Activated CD4-positive, alpha-beta T cell treated with anti-CD3 and anti-CD28 coated beads for 4 hours (primary cell): ENCODE measurements at places on chromosomes 12 and 14.

DNA sequence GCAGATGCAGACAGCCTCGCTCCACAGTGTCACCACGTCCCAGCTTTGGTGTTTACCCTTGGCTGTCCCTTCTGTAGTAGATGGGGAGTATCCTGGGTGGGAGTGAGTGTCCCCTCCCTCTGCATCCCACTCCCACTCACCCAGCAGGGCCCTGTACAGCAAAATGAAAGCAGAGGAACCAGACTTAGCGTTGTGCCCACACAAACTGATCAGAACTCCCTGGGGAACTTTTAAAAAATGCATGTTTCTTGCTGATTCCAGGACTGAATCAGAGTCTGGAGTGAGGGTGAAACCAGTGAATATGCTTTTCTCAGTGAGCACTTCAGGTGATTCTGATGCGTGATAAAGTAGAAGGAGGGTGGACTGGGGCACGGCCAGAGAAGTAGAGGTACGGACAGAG is 2.9 kb downstream of the ACVRL1 start:
- DNase-seq = no peak

- no peak for DNase-seq
These were observed 299.8 kb downstream of the KCNH5 start for GRCh38 chr14:62745496-62745895.

- DNase-seq = no peak
These were observed 8.0 kb upstream of the SERPINA12 start for GRCh38 chr14:94517248-94517640.

DNA sequence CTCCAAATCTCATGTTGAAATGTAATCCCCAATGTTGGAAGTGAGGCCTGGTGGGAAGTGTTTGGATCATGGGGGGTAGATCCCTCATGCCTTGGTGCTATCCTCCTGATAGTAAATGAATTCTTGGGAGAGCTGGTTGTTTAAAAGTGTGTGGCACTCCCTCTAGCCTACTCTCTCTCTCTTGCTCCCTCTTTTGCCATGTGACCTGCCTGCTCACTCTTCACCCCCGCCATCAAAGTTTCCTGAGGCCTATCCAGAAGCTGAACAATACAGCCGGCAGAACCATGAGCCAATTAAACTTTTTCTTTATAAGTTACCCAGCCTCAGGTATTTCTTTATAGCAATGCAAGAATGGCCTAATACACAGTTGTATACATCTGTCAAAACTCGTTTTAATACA is 62.5 kb downstream of the BCL2L14 start:
- DNase-seq = no peak

- no peak for DNase-seq
These were observed 158.2 kb downstream of the SPTSSA start for GRCh38 chr14:34303811-34304210.

- DNase-seq = no peak
These were observed 56.1 kb upstream of the PCED1B start for GRCh38 chr12:47023311-47023710.

DNA sequence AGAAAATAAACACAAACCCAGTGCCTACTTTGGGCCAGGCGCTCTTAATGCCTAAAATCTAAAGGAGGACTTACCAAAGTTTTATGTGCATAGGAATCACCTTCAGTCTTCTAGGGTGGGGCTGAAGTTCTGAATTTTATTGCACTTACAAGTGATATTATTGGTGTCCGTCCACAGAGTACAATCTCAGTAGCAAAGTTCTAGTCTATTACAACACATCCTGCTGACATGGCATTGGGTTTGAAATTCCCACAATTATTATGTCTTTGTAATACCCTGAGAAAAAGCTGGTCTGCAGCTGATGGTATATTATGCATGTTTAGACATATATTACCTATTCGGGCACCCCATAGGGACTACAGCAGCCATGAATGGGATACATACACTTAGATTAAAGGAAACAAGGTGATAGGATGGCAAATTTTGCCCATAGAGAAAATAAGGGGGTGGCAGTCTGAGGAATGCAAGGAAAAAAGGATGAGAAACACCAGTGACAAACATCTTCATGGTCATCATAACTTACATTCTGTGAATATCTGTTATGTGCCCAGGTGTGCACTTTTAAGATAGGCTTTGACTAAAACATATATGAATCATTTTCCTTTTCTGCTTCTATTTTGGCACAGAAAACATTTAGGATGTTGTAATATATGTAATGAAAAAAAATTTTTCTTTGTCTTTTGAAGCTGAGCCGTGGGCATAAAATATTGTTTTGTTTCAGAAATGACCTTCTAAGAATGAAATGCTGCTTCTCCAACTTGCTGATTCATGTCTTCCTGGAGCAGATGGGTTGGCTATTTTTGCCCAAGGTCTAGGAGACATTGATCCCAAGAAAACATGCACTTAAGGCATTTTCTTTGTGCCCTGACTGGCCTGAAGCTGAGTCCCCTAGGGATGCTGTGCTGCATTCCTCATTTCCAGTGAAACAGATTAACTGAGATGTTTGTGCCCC is 27.2 kb upstream of the ALG10 start:
- no peak for DNase-seq

DNA sequence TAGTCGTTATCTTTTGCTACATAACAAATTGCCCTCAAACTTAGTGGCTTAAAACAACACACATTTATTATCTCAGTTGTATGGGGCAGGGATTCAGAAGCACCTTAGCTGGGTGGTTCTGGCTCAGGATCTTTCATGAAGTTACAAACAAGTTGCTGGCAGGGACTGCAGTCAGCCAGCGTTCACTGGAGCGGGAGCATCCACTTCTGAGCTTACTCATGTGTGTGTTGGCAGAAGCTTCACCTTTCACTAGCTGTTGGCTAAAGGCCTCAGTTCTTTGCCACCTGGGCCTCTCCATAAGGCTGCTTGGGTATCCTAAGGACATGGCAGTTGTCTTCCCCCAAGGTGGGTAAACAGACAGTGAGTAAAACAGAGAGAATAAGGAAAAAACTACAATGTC is 365.7 kb downstream of the RPS29 start:
- DNase-seq = no peak

GRCh38 chr12:29403991-29404390 is 23.0 kb upstream of the ERGIC2 start:
- DNase-seq = no peak
